Endothelial cell of umbilical vein (primary cell): ENCODE measurements at places on chromosomes 1 and 21. TPM values are rescaled to one million over a fixed set of nuclear protein-coding genes. Genes with fewer than 3 reads are reported as not detected.
A peak's percentile ranks its signal among the peaks of the same experiment; 100 is the strongest.

DNA sequence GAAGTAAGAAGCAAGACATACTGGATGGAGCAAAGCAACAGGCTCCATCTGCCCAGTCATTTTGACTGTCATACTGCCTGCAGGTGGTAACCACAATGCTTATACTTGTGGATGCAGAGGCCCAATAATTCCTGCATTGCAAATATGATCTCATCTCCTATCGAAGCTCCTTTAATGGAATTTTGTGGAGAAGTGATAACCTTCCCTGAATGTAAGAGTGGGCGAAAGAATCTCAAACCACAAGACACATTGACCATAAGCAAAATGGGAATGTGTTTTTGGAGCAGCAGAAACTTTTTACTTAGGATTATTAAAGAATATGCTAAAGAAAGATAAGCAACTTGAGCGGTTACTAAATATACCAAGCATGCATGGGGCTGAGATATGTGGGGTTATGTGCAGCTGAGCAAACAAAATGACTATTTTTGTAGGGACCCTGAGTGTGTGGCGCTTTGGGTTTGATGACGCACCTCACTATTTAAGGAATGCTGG lies 77.4 kb upstream of the BACH1 start:
- DNase-seq, result no peak
- no peaks in the 10 kb centered on the region for H3K36me3 ChIP-seq
- H3K27me3 ChIP-seq, result no peaks in the 10 kb centered on the region
- peaks cover 23% of the 10 kb centered on the region for H3K4me1 ChIP-seq

The NOS1AP gene
- 3.2 and 5.4 TPM in 2 replicates for total RNA-seq

GRCh38 chr1:8020032-8020431 lies 6.1 kb downstream of the ERRFI1 start:
- peak; percentile 77 for DNase-seq
- H3K4me3 ChIP-seq, result no peak overlapping the region
- no peaks in the 10 kb centered on the region for H3K27me3 ChIP-seq
- H3K4me1 ChIP-seq, result peaks cover 91% of the 10 kb centered on the region
- no peaks in the 10 kb centered on the region for H3K36me3 ChIP-seq
- H3K27ac ChIP-seq, result peak overlapping the region; percentile 40

- H3K27me3 ChIP-seq, result no peaks in the 10 kb centered on the region
- peak overlapping the region; percentile 96 for H3K27ac ChIP-seq
- H3K4me1 ChIP-seq, result peaks cover 31% of the 10 kb centered on the region
- no peak for DNase-seq
Observed at GRCh38 chr1:169486281-169487051, 722 bp upstream of the SLC19A2 start.

The CRNN gene
- total RNA-seq, result not detected in 2 replicates

DNA sequence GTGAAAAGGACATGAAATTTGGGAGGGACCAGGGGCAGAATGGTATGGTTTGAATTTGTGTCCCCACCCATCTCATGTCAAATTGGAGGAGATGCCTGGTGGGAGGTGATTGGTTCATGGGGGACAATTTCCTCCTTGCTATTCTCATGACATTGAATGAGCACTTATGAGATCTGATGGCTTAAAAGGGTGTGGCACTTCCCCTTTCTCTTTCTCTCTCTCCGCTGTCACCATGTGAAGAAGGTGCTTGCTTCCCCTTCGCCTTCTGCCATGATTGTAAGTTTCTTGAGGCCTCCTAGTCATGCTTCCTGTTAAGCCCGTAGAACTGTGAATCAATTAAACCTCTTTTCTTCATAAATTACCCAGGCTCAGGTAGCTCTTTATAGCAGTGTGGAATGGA lies 7.6 kb upstream of the GBP4 start:
- DNase-seq, result no peak
- H3K27me3 ChIP-seq, result no peaks in the 10 kb centered on the region
- H3K36me3 ChIP-seq, result no peaks in the 10 kb centered on the region
- no peak overlapping the region for H3K4me3 ChIP-seq

- no peak overlapping the region for H3K27ac ChIP-seq
- no peaks in the 10 kb centered on the region for H3K36me3 ChIP-seq
- no peaks in the 10 kb centered on the region for H3K4me1 ChIP-seq
- no peaks in the 10 kb centered on the region for H3K27me3 ChIP-seq
- H3K4me3 ChIP-seq, result no peak overlapping the region
- DNase-seq, result no peak
Observed at GRCh38 chr21:24224422-24224821, 1382.9 kb downstream of the MRPL39 start.

GRCh38 chr1:209086486-209087192 lies 496.9 kb upstream of the CAMK1G start:
- no peaks in the 10 kb centered on the region for H3K36me3 ChIP-seq
- no peaks in the 10 kb centered on the region for H3K27me3 ChIP-seq
- H3K4me1 ChIP-seq, result no peaks in the 10 kb centered on the region
- no peak for DNase-seq

The VHLL gene
- 0.73 TPM in 1 of 2 replicates, not detected in the other for total RNA-seq

GRCh38 chr1:169421309-169421708 lies 6.0 kb downstream of the CCDC181 start:
- H3K4me3 ChIP-seq, result no peak overlapping the region
- H3K27me3 ChIP-seq, result peaks cover 5% of the 10 kb centered on the region
- no peaks in the 10 kb centered on the region for H3K36me3 ChIP-seq
- no peaks in the 10 kb centered on the region for H3K4me1 ChIP-seq
- no peak for DNase-seq
- no peak overlapping the region for H3K27ac ChIP-seq

The ZNF648 gene
- not detected in 2 replicates for total RNA-seq

GRCh38 chr1:218284377-218284916 lies 646 bp upstream of the RRP15 start:
- H3K4me3 ChIP-seq, result peak overlapping the region; percentile 76
- peak overlapping the region; percentile 37 for H3K27ac ChIP-seq
- no peaks in the 10 kb centered on the region for H3K27me3 ChIP-seq

The PRAMEF14 gene
- not detected in 2 replicates for total RNA-seq

The DRAXIN gene
- 2.6 and 3.2 TPM in 2 replicates for total RNA-seq

The RHOU gene
- 0.28 and 0.40 TPM in 2 replicates for total RNA-seq

The NAXE gene
- total RNA-seq, result 74.0 and 76.2 TPM in 2 replicates

DNA sequence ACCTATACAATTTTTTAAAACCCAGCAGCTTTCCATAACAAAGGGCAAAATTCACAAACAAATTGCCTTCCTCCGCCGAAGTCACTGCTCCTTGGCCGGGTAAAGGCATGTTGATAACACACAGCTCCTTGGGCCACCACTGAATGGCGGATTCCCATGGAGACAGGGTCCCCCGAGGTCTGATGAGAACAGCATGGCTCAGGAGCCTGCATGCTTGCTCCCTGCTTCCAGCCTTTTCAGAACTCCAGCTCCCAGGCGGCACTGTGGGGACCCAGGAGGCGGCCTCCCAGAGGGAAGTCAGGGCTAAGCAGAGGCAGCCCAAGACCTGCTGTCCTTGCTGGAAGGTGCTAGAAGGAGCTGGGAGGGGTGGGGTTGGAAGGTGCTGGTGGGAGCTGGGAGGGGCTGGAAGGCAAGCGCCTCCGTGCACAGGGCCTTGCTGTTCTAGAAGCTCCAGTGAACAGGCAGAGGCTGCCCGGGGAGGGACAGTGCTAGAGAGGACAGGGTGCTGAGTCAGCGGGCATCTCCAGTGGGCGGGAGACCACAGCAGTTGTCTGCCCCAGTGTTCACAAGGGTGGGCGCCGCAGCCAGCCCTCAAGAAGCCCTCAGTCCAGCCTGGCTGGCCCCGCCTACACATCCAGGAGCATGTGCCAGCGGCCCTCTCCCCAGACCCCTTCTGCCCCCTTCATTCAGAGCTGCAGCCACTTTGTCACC lies 35.1 kb downstream of the PRDM16 start:
- no peak overlapping the region for H3K4me3 ChIP-seq
- no peaks in the 10 kb centered on the region for H3K4me1 ChIP-seq
- no peaks in the 10 kb centered on the region for H3K36me3 ChIP-seq
- no peak for DNase-seq
- no peak overlapping the region for H3K27ac ChIP-seq

GRCh38 chr1:152497273-152497672 lies 13.3 kb upstream of the LCE5A start:
- no peaks in the 10 kb centered on the region for H3K27me3 ChIP-seq
- no peaks in the 10 kb centered on the region for H3K36me3 ChIP-seq
- DNase-seq, result no peak

The GNG4 gene
- not detected in 2 replicates for total RNA-seq

The SYT11 gene
- total RNA-seq, result 33.7 and 36.5 TPM in 2 replicates

The SRM gene
- 167 and 172 TPM in 2 replicates for total RNA-seq

GRCh38 chr1:65817891-65818290 lies 25.2 kb downstream of the PDE4B start:
- H3K4me3 ChIP-seq, result no peak overlapping the region
- no peaks in the 10 kb centered on the region for H3K27me3 ChIP-seq
- no peak overlapping the region for H3K27ac ChIP-seq

DNA sequence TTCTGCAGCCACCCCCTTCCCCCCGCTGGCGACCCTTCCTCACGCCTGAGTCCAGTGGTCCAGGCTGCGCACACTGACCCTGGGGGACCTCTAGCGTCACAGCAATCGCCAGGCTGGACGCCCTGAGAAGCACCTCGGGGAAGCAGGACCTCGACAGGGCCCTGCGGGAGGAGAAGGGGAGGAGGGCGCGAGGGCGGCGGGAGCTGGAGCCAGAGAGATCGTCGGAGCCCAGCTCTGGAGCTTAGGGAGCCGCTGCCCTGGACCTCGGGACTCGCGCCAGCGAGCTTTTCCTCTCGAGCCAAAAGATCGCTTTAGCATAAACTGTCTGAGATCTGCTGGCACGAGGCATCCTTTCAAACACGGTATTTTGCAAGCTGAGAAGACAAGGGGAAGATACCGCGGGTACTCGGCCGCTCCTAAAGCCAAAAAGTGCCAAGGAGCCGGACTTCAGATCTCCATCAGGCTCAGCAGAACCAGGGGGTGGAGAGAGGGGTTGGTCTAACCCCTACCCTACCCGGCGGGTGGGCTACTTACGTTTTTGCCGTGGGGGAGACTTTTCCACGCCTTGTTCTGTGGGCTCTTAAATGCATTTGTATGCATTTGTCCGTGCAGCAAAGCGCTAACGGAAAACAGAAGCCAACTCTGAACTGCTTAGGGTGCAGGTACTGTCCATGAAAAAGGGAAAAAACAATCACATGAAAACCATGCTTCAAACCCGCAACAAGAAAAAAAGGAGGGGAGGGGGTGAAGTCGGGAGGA lies 586 bp downstream of the COL24A1 start:
- no peak overlapping the region for H3K27ac ChIP-seq
- H3K4me3 ChIP-seq, result peak overlapping the region; percentile 29

The SLC9C2 gene
- 0.15 TPM in 1 of 2 replicates, not detected in the other for total RNA-seq

DNA sequence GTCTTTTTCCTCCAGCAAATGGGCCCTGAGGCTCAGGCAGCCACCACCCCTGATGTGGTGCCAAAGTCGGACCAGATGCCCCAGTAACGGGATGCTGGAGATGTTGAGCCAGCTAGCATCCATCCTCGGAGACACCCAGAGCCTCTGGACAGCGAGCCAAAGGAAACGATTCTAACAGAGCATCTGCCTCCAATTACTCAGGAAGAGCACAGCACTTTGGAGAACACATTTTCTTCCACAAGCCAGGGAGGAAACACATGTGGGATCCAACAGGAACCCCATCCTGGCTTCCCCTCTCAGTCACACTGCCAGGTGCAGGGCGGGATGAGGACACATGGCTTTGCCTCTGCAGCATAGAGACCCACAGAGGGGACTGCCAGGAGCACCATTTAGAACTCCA lies 44.9 kb downstream of the C1orf198 start:
- peaks cover 4% of the 10 kb centered on the region for H3K4me1 ChIP-seq
- peak; percentile 31 for DNase-seq
- no peaks in the 10 kb centered on the region for H3K27me3 ChIP-seq

DNA sequence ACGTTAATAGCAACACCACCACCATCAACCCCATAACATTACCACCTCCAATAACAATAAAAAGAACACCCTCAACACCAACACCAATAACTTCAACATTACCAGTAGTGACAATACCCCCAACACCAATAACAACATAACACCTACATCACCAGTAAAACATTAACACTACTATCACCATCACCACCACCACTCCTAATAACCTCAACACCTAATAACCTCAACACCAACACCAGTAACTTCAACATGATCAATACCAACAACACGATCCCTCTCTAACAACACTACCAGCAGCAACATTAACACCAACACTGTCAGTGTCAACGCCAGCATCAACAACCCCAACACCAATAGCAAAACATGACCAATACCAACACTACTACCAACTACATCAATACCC lies 57.2 kb downstream of the TAS1R2 start:
- DNase-seq, result no peak
- H3K4me3 ChIP-seq, result no peak overlapping the region
- H3K36me3 ChIP-seq, result no peaks in the 10 kb centered on the region
- H3K4me1 ChIP-seq, result no peaks in the 10 kb centered on the region
- H3K27me3 ChIP-seq, result no peaks in the 10 kb centered on the region
- no peak overlapping the region for H3K27ac ChIP-seq

The IVL gene
- total RNA-seq, result not detected in 2 replicates

- DNase-seq, result no peak
- H3K27ac ChIP-seq, result no peak overlapping the region
- H3K4me1 ChIP-seq, result peaks cover 14% of the 10 kb centered on the region
- H3K4me3 ChIP-seq, result no peak overlapping the region
- no peaks in the 10 kb centered on the region for H3K27me3 ChIP-seq
Observed at GRCh38 chr1:7393136-7393535, 378.0 kb upstream of the VAMP3 start.

DNA sequence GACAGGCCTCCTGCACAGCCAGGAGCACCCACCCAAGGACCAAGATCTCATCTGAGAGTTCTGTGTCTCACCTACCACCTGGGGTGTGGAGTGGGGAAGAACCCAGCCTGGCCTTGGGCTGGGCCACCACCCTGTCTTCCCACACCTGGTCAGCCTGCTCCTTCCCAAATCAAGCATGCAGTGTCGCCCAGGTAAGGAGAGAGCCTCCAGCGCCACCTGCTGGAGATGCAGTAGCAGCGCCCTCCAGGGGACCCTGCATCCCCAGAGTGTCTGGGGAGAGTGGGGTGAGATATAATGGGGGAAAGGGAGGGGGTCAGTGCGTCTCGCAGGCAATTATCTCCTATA lies 32.3 kb downstream of the KIAA2013 start:
- H3K4me3 ChIP-seq, result no peak overlapping the region
- no peak overlapping the region for H3K27ac ChIP-seq
- peak; percentile 38 for DNase-seq
- H3K36me3 ChIP-seq, result no peaks in the 10 kb centered on the region
- no peaks in the 10 kb centered on the region for H3K4me1 ChIP-seq

GRCh38 chr1:17207540-17207939 lies 2.6 kb downstream of the PADI1 start:
- H3K27me3 ChIP-seq, result no peaks in the 10 kb centered on the region
- H3K4me3 ChIP-seq, result no peak overlapping the region
- H3K4me1 ChIP-seq, result no peaks in the 10 kb centered on the region

GRCh38 chr21:16186742-16187141 lies 457.0 kb downstream of the USP25 start:
- H3K27ac ChIP-seq, result no peak overlapping the region
- H3K36me3 ChIP-seq, result no peaks in the 10 kb centered on the region
- DNase-seq, result peak; percentile 33
- H3K4me3 ChIP-seq, result no peak overlapping the region

- no peak overlapping the region for H3K27ac ChIP-seq
- no peaks in the 10 kb centered on the region for H3K27me3 ChIP-seq
- no peak overlapping the region for H3K4me3 ChIP-seq
Observed at GRCh38 chr1:62076286-62076685, 118.4 kb upstream of the L1TD1 start.

- H3K27me3 ChIP-seq, result no peaks in the 10 kb centered on the region
- no peak for DNase-seq
- H3K4me1 ChIP-seq, result no peaks in the 10 kb centered on the region
- H3K27ac ChIP-seq, result no peak overlapping the region
- no peak overlapping the region for H3K4me3 ChIP-seq
- H3K36me3 ChIP-seq, result no peaks in the 10 kb centered on the region
Observed at GRCh38 chr1:37186246-37186756, 152.0 kb upstream of the GRIK3 start.
